ENCODE measurements at places on chromosomes 12 and 14.

- no peak for DNase-seq
These were observed 72.8 kb downstream of the SLCO1B3 start for GRCh38 chr12:20883288-20883687.

GRCh38 chr14:53496668-53497067 is 343.5 kb upstream of the DDHD1 start:
- no peak for DNase-seq

DNA sequence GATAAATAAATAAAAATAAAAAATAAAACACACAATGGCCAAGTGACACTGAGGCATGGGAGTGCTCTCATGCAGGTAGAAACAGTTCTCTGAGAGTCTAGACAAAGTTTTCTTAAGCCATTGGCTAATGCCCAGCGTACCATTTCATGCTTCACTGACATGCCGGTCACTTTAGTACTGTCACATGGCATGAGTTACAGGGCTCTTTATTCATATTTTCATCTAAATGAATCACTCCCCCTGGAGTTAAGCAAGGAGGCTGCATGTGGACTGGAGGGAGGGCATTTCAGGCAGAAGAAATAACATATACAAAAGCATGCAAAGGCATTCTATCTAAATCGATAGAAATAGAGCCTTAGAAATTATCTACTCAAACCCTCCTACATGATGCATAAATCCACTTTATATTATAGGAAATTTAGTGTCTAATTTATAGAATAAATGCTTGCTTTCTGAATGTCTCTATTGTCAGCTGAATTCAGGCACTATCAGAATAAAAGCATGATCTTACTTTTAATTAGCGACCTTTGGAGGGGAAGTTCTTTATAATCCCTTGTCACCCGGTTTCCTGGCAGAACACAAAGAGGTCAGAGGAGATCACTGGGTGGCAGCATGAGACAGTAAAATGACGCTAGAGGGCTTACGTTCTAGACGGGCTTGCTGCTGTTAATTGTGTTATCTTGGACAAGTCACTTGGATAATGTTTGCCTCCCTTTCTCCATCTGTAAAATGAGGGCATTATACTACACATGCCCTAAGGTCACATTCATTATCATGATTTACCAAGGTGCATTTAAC is 17.5 kb downstream of the DYRK4 start:
- DNase-seq = no peak

GRCh38 chr14:33175951-33176350 is 237.3 kb downstream of the NPAS3 start:
- DNase-seq = no peak

GRCh38 chr14:92266216-92266615 is 56.7 kb upstream of the SLC24A4 start:
- DNase-seq = no peak

GRCh38 chr12:12408265-12408690 is 51.4 kb downstream of the BORCS5 start:
- DNase-seq = no peak
